ENCODE measurements at places on chromosomes 6 and 20.

GRCh38 chr6:119171864-119172588 lies 93.6 kb upstream of the FAM184A start:
- DNase-seq, result no peak

GRCh38 chr6:8476656-8477055 lies 41.3 kb upstream of the SLC35B3 start:
- DNase-seq, result no peak

DNA sequence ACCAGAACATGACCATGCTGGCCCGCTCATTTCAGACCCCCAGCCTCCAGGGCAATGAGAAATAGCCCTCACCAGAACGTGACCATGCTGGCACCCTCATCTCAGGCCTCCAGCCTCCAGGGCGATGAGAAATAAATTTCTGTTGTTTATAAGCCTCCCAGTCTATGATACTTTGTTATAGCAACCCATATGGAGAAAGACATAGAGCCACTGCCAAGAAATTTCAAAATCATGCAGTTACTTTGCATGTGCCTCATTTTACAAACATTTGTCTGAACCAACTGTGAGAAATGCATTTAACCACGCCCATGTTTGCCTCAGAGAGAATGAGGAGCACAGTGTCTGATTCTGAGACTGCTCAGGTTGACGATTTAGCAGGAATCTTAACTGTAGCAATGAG lies 15.5 kb downstream of the CYP39A1 start:
- no peak for DNase-seq

GRCh38 chr6:158839796-158840195 lies 20.6 kb upstream of the EZR start:
- no peak for DNase-seq

DNA sequence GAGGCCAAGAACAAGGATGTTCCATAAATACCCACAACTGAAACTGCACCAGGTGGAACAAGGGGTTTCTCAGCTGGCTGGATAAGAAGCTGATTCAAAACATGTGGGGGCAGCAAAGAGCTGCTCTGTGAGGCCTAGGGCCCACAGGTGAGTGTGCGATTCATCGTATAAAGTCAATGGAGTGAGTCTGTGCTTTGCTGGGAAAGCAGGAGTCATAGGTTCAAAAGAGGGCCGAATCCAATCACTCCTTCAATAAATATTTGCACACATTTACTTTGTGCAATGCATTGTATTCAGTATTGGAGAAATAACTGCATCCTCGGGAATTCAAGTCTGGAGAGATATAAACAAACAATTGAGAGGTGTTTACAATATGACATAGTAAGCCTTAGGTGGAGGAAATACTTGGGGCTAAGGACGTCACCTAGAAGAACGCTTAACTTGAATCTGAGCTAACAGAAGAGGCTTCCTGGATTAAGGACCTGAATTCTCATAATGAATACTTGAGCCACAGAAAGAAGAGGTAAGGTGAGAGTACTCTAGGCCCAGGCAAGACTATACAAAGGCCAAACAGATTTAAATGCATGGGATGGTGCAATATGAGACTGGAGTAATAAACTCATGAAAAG lies 83.7 kb upstream of the TMEM30A start:
- no peak for DNase-seq

DNA sequence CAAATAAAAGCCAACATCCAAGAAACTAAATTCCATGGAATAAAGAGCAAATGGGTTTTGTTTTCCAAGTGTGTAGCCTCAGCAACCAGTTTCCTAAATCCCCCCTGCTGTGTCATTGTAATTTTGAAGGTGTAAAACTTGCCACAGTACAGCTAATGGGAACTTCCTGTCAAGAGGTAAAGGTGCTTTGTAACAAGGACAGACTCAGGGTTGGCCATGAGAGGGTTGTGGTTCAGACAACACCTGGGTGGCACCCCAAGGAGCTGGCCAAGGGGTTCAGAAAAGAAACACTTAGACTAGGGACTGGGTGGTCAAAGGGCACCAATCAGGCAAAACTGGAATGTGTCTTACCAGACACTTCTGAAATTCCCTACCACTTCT lies 52.4 kb upstream of the LYRM2 start:
- DNase-seq, result no peak

DNA sequence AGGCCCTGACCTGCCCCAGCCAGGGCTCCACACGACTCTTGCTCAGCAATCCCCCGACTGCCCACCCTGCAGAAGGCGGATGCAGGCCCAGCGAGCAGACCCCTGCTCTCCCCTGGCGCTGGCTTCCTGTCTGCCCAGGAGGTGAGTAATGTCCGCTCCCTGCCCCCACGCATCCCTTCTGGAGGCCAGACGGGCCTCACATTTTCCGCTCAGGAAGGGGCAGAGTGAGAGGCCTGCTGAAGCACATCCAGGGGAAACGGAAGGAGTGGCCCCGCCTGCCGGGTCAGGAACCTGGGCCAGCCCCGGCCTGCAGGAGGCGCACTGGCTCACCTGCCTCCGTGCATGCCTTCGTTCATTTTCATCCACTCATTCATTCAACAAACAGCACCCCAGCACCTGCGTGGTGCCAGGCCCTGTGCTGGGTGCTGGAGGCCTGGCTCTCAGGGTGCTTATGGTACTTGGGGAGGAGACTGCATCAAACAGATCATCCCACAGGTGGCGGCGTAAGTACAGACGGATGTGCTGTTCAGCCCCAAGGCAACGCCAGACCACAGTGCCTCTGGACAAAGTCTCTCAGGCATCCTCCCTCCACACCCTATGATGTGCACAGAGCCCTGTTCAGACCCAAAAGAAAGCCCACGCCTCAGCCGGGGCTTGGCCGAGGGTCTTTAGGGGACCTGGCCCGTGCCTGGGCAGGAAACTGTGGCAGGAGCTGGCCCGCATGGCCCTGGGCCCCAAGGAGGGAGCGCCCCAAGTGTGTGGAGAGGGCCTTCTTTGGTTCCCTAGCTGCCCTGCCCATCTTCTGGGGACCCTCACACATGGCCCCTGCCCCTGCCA lies 112.1 kb downstream of the ASXL1 start:
- DNase-seq, result no peak

GRCh38 chr6:87093651-87094050 lies 1.3 kb downstream of the CGA start:
- DNase-seq, result no peak

GRCh38 chr6:40956936-40957335 lies 82.1 kb downstream of the UNC5CL start:
- no peak for DNase-seq

GRCh38 chr6:139349464-139350020 lies 24.9 kb downstream of the CITED2 start:
- no peak for DNase-seq

GRCh38 chr6:15870333-15871043 lies 207.7 kb upstream of the DTNBP1 start:
- no peak for DNase-seq

DNA sequence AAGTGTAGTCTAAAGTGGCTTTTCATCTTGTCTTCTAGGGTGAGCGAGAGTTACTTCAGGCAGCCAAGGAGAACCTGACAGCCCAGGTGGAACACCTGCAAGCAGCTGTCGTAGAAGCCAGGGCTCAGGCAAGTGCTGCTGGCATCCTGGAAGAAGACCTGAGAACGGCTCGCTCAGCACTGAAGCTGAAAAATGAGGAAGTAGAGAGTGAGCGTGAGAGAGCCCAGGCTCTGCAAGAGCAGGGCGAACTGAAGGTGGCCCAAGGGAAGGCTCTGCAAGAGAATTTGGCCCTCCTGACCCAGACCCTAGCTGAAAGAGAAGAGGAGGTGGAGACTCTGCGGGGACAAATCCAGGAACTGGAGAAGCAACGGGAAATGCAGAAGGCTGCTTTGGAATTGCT lies 27.1 kb downstream of the C20orf173 start:
- no peak for DNase-seq

GRCh38 chr20:32004963-32005362 lies 5.3 kb upstream of the CCM2L start:
- no peak for DNase-seq

DNA sequence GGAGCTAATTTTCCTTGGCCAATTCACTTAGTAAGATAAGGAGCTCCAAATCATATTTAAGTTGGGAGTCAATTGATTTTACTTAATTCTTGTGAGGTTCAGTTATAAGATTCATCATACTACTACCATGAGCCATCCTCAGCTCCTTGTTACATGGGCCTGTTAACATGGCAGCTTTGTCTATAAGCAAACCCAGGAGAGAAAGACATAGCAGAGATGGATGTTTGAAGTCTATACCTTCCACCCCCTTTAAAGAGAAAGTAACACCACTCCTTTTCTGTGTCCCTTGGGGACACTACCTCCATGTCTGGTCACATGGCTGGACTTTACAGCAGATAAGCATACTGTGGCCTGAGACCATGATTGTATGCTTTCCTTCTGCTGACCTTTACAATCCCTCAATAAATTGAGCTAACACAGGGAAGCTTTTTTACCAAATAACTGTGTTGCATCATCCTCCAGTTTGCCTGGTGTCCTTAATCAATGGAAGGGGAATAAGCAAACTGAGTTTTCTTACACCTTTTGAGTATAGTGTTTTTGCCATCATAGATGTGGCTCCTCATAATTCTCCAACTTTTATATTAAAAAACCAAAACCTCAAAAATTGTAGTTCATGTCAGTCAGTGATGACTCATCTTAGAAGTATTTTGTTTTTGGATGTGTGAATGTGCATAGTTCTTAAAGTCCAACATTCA lies 9.8 kb upstream of the ZNFX1 start:
- DNase-seq, result no peak

GRCh38 chr6:4973982-4974745 lies 29.7 kb downstream of the RPP40 start:
- DNase-seq, result no peak

- no peak for DNase-seq
Measured at GRCh38 chr6:2554651-2555260, 196.0 kb downstream of the MYLK4 start.

DNA sequence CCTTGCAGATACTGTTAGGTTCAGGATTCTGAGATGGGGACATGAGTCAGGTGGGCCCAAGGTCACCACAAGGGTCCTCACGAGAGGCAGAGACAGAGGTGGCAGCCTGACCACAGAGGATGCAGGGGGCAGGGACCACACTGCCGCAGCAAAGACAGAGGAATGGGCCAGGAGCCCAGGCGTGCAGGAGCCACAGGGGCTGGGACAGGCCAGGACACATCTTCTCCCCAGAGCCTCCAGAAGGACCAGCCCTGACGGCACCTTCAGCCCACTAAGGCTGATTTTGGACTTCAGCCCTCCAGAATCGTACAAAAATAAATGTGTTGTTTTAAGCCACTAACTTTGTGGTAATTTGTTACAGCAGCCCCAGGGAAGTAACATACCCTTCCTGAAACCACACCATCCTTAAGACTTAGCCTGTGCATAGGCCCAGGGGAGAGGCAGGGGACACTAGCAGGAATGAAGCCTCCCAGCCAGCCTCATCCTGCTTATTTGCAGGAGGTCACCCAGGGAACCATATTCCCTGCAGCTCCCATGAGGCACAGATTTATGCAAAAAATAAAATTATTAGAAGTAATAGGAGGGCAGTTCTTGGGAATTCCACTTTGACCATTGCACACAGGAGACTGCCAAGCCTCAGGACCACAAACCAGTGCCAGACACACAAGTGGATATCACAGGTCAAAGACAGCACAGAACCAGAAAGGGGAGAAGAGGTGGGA lies 119.3 kb upstream of the CST7 start:
- DNase-seq, result no peak

DNA sequence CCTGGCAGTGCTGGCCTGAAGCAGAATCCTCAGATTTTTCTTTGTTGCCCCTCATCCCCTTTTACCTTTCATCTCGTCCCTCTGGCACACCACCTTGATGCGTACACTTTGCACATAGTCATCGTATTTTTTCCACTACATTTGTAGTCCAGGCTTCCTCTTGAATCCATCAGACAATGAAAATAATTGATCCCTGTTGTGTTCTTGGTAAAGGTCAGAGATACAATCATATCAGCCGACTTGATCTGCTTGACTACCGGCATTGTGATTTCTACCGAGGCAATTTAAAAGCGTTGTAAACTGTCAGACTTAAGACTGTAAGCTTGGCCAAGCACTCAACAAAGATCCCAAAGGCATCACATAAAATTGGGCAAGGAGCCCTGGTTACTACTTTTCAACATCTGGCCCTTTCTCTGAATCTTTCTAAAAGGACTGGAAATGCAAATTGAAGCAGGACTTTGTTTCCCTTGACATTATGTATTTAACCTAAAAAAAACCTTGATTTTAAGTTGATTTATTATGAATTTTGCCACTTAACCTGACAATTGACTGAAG lies 512.6 kb downstream of the LMBRD1 start:
- no peak for DNase-seq

GRCh38 chr6:110422444-110422822 lies 7.1 kb upstream of the DDO start:
- no peak for DNase-seq

DNA sequence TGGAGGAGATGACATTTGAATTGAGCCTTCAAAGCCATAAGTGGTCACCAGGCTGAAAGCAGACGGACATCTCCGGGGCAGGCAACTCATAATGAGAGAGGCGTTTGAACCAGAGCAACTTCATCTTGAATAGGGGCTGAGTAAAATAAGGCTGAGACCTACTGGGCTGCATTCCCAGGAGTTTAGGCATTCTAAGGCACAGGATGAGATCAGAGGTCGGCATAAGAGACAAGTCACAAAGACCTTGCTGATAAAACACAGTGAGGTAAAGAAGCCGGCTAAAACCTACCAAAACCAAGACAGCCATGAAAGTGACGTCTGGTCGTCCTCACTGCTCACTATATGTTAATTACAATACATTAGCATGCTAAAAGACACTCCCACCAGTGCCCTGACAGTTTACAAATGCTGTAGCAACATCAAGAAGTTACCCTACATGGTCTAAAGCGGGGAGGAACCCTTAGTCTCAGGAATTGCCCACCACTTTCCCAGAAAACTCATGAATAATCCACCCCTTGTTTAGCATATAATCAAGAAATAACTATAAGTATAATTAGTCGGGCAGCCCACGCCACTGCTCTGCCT lies 194.7 kb upstream of the SOX4 start:
- no peak for DNase-seq

- no peak for DNase-seq
Measured at GRCh38 chr6:135647521-135647920, 150.0 kb upstream of the AHI1 start.

- no peak for DNase-seq
Measured at GRCh38 chr6:111260570-111261298, 173.4 kb downstream of the SLC16A10 start.

DNA sequence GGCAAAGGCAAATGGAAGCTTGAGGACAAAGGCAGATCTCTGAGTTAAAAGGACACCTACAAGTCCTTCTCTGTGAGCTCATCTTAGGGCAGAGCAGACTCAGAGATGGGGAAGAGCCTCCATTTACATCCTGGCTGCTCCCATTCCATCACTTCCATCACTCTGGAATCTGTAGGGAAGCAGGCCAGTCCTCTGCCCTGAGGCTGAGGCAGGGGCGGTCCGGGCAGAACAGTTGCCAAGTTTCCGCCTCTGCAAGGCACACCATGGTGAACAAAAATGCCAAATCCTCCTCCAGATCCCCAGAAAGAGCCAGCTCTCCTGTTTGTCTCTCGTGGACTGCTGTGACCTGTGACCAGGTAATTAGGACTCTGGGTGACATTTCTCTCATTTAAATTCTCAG lies 209.6 kb upstream of the SSTR4 start:
- DNase-seq, result no peak

DNA sequence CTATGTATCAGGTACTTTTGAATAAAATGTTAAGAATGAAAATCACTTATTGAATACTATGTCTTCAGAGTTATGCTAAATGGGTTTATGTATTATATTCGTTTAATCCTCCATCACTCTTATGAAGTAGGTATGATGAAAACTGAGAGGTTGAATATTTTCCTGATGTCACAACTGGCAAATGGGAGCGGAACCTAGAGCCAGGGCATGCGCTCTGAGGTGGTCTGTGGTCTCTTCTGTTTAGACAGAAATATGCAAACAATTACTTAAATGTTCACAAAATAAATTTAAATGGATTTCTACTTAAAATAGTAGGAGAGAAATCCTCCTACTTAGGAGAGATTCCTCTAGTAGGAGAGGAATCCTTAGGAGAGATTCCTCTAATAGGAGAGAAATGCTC lies 21.3 kb upstream of the UTRN start:
- DNase-seq, result no peak

Data from stimulated activated CD4-positive, alpha-beta T cell treated with anti-CD3 and anti-CD28 coated beads, Interleukin-1b, Interleukin-23, amount 100 ng/mL, for 1 hour (primary cell).